ENCODE measurements at places on chromosomes 3 and 15.

- DNase-seq = peak; percentile 78
Observed at GRCh38 chr3:121995161-121996137, 26.6 kb downstream of the ILDR1 start.

DNA sequence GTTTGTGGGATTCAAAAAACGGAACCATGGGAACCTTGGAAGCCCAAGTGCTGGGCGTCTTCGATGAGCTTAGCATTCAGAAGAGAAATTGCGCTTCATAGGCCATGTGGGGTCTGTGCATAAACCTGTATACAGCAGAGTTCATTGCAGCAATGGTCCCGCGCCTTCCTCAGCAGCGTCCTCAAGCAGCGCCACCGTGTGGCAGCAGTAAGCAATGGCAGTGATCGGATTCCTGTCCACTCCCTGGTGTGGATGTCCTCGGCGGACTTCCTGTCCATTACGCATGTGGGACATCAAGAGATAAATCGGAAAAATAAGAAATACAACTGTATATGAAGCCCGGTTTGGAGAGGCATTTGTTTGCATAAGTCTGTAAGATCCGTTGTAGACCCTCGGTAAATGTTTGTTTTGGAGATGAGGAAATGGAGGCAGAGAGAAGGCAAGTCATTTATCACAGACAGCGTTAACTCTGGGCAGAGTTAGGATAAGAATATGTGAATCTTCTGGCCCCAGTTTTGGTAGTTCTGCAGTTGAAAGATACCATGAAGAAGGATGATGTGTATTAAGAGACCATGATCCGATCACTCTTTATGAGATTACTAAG is 57.7 kb downstream of the CNTN4 start:
- DNase-seq = peak; percentile 31

GRCh38 chr15:88057836-88058235 is 198.7 kb downstream of the NTRK3 start:
- DNase-seq = no peak

GRCh38 chr3:10721101-10721500 is 94.9 kb upstream of the SLC6A11 start:
- no peak for DNase-seq

- no peak for DNase-seq
Observed at GRCh38 chr3:169619793-169620192, 43.7 kb downstream of the MECOM start.

DNA sequence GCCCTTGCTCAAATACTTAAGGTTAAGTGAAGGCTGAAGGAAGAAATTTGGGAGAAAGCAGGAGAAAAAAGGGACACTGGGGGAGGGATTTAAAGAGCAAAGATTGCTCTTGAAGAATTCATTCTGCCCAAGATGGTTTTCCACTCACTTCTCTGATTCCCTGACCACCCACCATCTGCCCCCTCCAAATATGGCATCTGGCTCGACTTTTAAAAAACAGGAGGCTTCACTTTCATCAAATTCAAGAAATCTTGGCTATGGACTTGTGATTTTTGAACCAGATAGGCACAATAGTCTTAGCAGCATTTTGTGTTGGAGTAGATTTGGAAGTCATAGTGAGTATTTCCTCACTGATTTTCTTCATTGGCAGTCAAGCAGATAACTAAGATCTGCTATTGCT is 574.4 kb upstream of the SUCLG2 start:
- DNase-seq = no peak

DNA sequence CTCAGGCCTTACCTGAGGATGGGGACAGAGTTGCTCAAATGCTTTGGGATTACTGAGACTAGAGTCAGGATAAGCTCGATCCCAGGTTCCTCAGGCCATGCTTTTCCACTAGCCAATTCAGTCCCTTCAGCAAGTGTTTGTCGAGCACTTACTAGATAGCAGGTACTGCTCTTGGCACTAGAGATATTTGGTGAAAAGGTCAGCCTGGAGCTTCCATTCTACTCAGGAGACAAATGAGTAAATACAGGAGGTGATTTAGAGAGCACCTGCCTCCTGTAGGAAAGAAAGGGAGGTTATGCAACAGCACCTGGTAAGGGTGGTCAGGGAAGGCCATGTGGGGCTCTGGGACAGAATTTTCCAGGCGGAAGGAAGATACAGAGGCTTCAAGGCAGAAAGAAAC is 99.9 kb downstream of the CACNA1D start:
- DNase-seq = no peak

DNA sequence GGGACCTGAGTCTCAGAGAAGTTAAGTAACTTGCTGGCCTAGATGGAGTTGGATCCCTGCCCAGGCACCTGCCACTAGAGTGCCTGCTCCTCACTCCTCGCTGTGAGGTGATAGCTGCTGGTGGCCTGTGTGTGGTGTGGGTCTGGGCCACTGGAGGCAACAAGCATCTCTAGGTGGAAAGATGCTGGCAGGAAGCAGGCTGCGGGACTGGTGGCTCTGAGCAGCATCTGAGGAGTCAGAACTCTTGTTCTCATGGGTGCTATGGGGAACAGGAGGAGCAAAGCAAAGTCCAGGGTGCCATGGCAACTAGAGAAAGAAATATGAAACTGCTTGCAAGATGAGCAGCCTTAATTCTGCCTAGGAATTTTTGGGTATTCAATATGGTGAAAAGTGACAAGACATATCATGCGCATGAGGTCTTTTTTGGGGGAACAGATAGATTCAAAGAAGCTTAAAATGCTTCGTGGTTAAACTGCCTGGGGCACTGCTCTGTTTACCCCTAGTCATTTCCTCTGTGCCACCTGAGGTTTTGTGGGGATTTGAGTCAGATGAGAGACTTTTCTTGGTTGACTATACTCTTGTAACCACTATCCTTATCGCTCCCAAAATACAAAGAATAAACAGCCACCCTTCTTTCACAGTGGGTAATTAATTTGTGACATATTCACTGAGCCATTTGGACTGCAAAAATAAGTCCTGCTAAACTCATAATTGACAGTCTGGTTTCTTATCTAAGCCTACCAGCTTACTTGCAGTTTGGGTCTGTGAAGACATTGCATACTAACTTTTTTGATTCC is 50.3 kb downstream of the MED12L start:
- no peak for DNase-seq

GRCh38 chr15:62835351-62835750 is 207.2 kb upstream of the TPM1 start:
- DNase-seq = no peak

DNA sequence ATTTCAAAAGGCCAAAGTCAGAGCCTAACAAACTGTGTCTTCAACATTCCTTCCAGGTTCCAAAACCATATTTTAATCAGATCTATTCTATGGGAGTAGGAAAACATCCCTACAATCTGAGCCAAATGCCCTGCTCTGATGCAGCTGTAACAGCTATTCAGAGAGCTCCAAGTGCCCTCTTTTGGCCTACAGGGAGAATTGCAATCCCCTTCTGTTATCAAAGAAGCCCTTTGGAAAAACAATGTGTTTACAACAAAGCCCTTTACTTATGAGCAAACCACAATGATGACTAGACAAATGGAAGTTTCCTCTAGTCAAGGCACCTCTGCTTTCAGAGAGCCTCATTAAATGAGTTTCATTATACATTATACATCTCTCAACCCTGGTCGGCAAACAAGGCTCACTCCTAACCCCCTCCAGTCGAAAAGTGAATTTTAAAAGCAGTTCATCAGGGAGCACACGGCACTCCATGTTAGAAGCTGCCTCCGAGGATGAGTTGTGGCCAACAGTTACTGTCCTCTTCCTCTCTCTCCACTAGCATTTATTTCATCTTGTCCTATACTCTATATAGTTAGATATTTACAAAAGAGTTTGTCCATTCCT is 42.6 kb upstream of the TMCO5A start:
- DNase-seq = peak; percentile 51

- DNase-seq = no peak
Observed at GRCh38 chr3:104556372-104557078, 810.2 kb upstream of the ALCAM start.

DNA sequence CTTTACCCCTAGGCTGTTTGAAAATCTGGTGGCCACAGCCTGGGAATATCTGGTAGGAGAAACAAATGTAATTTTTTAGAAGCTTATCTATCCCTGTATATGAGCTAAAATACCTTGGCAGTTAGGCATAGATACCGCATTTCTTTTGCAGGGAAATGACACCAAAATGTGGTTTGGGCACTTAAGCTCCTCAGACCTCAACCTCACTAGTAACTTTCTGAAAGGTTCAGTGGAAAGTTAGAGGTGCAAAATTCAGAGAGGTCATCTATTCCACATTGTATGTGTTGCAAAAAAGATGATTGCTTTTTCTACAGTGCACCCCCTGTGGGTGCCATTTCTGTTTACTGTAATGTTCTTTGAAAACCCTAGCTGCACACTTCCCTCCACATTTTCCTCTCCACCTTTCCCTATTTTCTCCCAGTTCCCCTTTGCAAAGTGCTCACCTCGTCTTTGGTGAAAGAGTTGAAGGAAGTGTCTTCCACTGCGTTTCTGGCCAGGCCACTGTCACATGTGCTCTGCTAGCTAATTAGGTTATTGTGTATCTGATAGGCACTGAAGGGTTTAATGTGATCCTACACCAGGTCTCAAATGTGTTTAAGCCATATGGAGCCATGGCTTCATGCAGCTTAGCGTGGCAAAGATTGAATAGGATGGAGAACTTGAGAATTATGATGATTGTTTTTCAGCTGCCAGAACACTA is 1.3 kb downstream of the SACM1L start:
- DNase-seq = peak; percentile 48

GRCh38 chr15:51046799-51047449 is 47.8 kb downstream of the TNFAIP8L3 start:
- DNase-seq = no peak

- no peak for DNase-seq
Observed at GRCh38 chr3:54856271-54856670, 71.6 kb downstream of the LRTM1 start.

DNA sequence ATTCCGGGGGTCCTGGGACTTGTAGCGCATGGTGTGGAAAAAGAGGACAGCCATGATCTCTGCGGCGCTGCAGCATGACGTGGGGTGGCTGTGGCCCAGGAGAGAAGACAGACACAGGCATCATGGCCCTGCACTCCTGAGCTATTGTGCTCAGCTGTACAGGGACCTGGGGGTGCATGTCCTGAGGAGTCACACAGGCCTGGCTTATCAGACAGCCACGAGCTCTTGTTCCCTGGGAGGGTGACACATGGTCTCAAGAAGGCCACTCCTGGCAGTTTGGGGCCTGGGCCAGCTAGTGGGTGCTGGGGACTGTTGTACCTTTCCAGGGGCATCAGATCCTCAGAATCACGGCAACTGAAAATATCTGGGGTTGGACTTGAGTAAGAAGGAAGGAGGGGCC is 13.7 kb downstream of the TKT start:
- no peak for DNase-seq

GRCh38 chr15:25327686-25328085 is 111.1 kb downstream of the UBE3A start:
- no peak for DNase-seq

DNA sequence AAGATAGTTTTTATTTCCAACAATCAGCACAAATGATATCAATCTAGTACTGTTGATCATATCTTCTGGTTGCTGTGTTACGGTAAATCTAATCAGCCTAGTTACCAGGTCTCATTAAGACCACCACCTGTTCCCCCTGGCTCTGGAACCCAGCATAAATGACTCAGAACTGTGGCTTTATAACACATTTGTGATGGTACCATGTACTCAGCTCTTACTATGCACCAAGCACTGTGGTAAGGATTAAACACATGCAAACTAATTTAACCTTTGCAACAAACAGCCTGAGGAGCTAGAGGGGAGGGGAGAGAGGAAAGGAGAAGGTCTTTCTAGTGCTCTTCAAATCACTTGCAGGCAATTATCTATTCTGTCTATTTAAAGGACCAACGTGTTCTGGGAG is 173.9 kb upstream of the LMCD1 start:
- DNase-seq = no peak

- DNase-seq = no peak
Observed at GRCh38 chr15:51181905-51182304, 87.2 kb upstream of the TNFAIP8L3 start.

- no peak for DNase-seq
Observed at GRCh38 chr15:79371591-79371990, 60.5 kb upstream of the MINAR1 start.

GRCh38 chr3:8743021-8743601 is 9.5 kb downstream of the CAV3 start:
- no peak for DNase-seq

- peak; percentile 80 for DNase-seq
Observed at GRCh38 chr15:60299452-60300047, 98.2 kb downstream of the ANXA2 start.

GRCh38 chr3:122030381-122031122 is 8.5 kb upstream of the ILDR1 start:
- no peak for DNase-seq

DNA sequence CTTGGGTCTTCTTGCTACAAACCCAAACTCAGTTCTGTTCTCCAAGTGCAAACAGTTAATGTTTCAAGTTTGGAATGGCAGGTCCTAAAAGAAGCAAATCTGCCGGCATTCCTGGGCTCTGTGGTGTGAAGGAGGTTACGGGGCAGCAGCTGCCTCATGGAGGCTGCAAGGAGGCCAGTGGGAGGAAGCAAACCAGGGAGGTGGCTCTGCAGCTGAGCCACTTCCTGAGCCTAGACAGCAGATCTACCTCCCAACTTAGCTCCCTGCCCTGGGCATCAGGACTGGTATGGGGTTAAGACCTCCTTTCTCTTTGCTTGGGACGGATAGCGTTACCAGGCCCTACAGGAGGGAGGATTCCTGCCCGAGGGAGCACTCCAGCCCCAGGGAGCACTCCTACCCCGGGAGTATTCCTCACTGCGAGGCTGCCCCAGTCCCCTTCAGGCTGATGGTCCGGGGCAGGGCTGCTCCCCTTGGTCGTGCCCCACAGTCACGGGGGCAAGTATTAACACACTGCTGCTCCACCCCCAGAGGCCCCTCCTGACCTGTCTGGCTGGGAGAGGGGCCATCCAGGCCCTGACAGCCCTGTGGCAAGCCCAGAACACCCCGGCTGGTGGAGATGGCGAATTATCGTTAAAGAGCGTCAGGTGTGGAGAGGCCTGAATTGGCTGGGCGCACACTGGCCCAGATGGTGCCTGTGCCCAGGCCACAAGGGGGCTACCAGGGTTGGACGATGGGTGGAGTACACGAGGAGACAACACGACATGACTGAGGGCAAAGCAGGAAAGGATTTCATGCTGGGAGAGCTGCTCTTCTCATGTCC is 129.9 kb downstream of the ATP10A start:
- no peak for DNase-seq

- DNase-seq = peak; percentile 92
Observed at GRCh38 chr3:51706788-51707731, at the start of gene GRM2. Gene GRM2, plus strand, starts transcription at chr3:51707068. Its CDS starts 1,916 bp downstream, at chr3:51708984.

Data from D341Med (cell line).